ENCODE measurements at places on chromosomes 3 and 15. TPM values are rescaled to one million over a fixed set of nuclear protein-coding genes. Genes with fewer than 3 reads are reported as not detected.

NEK11 gene
- total RNA-seq, result 11.5 TPM

- peak; percentile 16 for DNase-seq
Observed at GRCh38 chr3:25662736-25663320, 1.9 kb downstream of the TOP2B start.

SEMA5B gene
- 17.7 TPM for total RNA-seq

- DNase-seq, result no peak
Observed at GRCh38 chr3:189490337-189490736, 140.9 kb upstream of the TP63 start.

DCLK3 gene
- total RNA-seq, result 2.2 TPM

DNA sequence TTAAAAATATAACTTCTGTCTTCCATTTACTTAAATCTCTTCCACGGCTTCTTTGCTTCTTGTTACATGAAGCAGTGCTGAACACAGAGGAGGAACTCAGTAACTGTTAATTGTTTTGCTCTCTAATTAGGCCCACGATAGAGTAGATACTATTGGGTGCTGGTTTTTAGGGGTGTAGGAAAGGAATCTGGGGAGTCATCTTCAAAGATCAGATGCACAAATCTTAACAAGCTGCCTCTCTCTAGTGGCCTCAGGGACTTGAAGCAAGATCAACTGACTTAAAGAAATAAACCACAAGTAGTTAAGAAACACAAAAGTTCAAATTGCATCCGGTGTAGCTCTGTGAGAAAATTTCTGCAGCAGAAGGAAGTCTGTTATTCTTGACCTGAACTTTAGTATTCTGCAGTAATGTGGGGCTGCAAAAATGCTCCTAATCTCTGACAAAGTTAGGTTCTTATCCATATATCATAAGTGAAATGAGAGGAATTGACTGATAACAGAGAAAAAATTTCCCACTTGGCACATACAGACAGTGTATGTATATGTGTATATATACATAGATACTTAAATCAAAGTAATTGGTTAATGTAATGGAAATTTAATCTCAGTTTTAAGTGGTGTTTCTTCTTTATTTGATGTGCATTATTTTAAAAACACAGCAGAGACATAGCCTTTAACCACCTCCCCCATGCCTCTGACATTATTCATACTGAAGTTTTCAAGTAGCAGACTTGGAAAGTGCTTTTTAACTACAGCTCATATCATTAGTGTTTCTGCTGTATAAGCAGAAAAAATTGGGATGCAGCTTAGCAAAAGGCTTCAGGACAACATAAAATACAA lies 51.8 kb downstream of the CHST2 start:
- DNase-seq, result peak; percentile 82

CFAP100 gene
- total RNA-seq, result not detected

- no peak for DNase-seq
Observed at GRCh38 chr3:114011059-114011797, 45.1 kb downstream of the CCDC191 start.

DNA sequence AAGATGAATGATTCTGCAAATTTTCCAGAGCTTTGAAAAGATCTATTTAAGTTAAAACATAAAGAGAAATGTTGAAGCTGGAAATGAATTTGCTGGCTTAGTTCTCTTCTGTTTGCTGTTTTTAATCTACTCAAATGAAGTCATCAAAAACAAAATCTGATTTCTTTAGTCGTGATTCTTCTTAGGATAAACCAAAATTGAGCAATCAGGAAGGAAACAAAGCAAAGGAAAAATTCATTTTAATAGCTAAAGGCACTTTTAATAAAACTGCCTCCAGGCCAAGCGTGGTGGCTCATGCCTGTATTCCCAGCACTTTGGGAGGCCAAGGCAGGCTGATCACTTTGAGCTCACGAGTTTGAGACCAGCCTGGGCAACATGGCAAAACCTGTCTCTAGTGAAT lies 91.2 kb downstream of the DUT start:
- no peak for DNase-seq

DNA sequence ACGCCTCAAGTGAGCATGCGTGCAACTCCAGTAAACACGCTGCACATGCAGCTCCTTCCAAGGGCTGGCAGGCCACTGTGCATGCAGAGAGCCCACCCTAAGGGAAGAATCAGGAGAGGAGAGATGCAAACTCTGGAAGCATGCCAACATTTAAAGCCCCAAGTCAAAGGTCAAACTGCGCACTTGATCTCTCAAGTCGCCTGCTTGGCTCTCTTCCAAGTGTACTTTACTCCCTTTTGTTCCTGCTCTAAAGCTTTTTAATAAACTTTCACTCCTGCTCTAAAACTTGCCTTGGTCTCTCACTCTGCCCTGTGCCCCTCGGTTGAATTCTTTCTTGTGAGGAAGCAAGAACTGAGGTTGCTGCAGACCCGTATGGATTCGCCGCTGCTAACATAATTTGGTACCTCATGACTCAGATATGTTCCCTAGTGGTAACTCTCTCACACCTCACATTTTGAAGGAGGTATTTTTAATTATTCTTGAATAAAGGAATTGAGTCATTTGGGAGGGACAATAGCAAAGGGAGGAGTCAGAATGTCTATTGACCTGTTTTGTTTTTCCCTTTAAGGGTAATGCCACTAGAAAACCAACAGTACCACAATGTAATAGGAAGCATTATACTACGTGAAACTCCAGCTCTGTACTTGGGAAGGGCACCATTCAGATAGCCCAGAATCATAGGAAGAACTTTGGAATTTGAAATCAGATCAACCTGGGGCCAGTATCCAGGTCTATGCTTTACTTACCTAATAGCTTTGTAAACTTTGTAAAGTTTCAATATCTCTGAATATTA lies 19.6 kb upstream of the DGKG start:
- DNase-seq, result no peak

GCNT3 gene
- total RNA-seq, result under 0.01 TPM

- DNase-seq, result no peak
Observed at GRCh38 chr3:105195260-105195659, 171.4 kb upstream of the ALCAM start.

RETNLB gene
- total RNA-seq, result not detected

DNA sequence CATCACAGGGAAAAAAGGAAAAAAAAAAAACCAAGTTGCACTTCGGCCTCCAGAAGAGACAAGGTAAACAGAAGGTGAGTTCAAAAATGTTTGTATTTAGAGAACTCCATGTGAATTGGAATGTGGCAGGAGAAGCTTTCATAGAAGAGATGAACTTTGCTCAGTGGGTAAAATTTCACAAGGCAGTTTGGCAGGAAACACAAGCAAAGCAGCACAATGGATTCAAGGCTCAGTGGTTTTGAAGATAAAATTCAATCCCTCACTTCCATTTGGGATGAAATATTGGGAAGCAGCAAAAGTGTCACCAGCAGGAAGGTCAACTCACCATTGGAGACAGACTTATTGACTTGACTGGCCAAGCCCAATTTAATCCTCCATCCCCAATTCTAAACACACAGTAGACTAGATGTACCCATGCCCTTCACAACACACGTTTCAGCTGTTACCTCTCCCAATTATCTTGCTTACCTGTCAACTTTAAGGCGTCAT lies 256.7 kb upstream of the ICE2 start:
- DNase-seq, result no peak
